Stimulated activated CD4-positive, alpha-beta T cell treated with anti-CD3 and anti-CD28 coated beads, Interleukin-4, amount 100 ng/mL, for 1 hour (primary cell): ENCODE measurements at places on chromosomes 5 and 9.

GRCh38 chr5:176619569-176620332 lies 9.8 kb upstream of the GPRIN1 start:
- DNase-seq: no peak

- DNase-seq: no peak
Observed at GRCh38 chr5:14057289-14057688, 85.9 kb upstream of the TRIO start.

DNA sequence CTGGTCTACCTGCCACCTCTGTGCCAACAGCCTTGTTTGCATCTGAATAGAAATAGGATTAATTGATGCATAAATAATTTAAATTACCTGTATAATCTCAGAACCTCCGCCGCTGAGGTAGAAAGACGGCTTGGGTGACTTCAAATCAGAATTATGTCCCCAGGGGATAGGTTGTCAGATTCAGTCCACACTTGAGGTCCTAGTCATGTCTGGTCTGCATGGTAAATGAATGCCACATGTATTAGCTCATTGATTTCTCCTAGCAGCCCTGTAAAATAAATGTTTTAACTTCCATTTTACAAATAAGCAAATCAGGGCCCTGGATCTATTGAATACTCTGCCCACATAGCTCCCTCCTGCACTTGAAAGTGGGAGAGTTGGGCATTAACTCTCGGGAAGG lies 368.0 kb upstream of the WWC1 start:
- DNase-seq: no peak

- no peak for DNase-seq
Observed at GRCh38 chr9:2740616-2741015, 23.3 kb downstream of the KCNV2 start.

DNA sequence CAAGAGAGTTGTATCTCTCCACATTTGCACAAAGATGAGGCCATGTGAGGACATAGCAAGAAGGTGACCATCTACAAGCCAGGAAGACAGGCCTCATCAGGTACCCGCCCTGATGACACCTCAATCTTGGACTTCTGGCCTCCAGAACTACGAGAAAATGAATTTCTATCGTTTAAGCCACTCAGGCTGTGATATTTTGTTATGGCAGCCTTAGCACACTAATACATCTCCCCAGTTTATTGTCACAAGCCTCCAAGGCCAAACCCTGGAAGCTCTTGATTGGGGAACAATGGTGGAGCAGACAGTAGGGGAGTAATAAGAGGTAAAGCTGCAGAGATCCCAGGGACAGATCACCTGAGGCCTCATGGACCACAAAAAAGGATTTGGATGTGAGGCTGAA lies 7.7 kb upstream of the P4HA2 start:
- no peak for DNase-seq

- no peak for DNase-seq
Observed at GRCh38 chr9:73824671-73825070, 672.5 kb upstream of the RORB start.

GRCh38 chr5:124743602-124744169 lies 2.8 kb downstream of the ZNF608 start:
- DNase-seq: no peak
